ENCODE measurements at places on chromosomes 7 and 10.

GRCh38 chr7:114088470-114088940, 169.7 kb upstream of the PPP1R3A start:
- no peak for DNase-seq

DNA sequence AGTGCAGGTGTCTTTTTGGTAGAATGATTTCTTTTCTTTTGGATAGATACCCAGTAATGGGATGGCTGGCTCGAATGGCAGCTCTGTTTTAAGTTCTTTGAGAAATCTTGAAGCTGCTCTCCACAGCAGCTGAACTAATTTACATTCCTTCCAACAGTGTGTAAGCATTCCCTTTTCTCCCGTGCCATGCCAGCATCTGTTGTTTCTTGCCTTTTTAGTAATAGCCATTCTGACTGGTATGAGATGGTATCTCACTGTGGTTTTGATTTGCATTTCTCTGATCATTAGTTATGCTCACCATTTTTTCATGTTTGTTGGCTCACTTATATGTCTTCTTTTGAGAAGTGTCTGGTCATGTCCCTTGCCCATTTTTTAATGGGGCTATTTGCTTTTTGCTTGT, 486.3 kb downstream of the GALNT17 start:
- no peak for DNase-seq

- no peak for DNase-seq
Measured at GRCh38 chr7:139224219-139224618, 6.8 kb upstream of the UBN2 start.

DNA sequence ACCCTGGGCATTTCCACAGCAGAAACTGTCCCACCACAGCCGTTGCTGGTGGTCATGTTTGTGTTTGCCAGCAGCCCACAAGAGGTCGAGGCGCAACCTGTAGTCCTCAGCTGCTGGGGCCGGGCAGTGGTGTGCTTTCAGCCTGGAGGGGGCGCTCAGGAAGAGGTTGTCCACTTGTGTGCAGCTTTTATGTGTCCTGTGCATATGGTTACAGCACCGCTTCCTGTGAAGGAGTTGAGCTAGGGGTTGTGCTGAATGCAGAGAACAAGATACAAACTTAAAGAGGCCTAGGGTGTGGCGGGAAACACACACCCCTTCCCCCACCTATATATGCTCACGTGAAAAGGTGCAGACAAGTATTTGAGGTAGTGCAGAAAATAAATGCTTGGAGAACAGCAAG, 29.5 kb upstream of the PFKFB3 start:
- DNase-seq = peak; percentile 36

- DNase-seq = no peak
Measured at GRCh38 chr10:119405520-119405807, 137.1 kb downstream of the RGS10 start.

DNA sequence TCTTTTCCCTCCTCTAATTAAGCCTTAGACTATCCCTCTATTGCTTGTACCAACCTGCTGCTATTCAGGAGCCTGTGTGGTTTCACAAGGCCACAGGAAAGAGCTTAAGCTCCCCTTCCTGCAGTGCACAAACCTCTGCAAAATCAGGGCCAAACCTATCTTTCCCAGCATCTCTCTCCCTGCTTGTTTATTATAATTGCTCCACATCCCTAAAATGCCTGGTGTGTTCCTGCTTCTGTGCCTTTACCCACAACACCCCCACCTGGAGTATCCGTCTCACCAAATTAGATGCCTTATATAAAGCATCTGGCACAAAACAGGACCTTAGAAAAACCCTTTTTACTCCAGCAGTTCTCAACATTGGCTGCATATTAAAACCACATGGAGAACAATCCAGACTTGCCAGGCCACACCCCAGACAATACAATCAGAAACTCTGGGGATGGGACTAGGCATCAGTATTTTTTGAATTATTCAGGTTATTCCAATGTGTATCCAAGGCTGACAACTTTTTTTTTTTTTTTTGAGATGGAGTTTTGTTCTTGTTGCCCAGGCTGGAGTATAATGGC, 16.7 kb downstream of the SEC31B start:
- DNase-seq = no peak

- no peak for DNase-seq
Measured at GRCh38 chr7:39621261-39621660, 2.1 kb upstream of the RALA start.

- no peak for DNase-seq
Measured at GRCh38 chr7:151128144-151128543, 39.4 kb downstream of the GBX1 start.

- no peak for DNase-seq
Measured at GRCh38 chr7:82384779-82385178, 58.8 kb downstream of the CACNA2D1 start.

GRCh38 chr10:44378626-44379025, 6.3 kb downstream of the CXCL12 start:
- no peak for DNase-seq

DNA sequence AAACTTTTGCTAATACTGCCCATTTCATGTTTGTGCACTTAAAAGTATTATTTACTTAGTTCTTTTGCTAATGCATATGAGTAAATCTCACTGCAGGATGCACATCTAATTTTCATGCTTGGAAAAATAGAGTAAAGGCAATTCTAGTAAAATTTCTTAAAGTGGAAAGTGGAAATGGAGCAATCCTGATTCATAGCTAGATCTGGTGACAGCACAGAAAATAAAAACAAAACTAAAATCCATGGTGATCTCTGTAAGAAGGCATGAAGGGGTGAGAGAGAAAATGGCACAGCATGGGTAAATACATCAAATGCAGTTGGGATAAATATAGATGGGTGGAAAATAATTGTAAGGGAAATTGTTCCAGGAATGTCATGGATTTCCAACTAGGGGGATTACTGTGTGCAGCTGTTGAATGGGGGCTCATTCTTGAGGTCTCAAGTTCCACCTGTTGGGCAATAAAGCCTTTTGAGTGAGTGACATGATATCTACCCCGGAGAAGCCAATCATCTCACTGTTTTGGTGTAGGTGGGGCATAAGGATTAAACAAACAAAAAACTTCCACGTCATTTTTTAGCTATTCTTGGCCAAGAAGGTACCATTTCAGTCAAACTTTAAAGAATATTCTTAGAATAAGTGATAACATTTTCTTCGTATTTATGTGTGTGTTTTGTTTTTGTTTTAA, 1.7 kb upstream of the MCU start:
- DNase-seq = peak; percentile 9

DNA sequence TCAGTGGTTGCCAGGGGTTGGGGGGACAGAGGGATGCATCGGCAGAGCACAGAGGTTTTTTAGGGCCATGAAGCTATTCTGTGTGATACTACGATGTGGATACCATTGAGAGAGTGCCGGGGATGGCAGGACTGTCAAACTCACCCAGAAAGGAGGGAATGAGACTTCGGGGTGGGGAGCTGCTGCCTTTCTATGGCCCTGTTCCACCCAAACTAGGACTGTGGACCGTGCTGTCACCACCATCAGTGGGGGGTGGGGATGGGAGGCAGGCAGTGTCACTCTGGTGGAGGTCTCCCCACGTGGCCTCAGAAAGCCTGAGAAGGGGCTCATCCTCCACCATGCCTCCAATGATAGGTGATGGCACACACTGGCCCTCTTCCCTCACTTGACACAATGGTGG, 146.2 kb downstream of the PTPN20 start:
- DNase-seq = no peak

DNA sequence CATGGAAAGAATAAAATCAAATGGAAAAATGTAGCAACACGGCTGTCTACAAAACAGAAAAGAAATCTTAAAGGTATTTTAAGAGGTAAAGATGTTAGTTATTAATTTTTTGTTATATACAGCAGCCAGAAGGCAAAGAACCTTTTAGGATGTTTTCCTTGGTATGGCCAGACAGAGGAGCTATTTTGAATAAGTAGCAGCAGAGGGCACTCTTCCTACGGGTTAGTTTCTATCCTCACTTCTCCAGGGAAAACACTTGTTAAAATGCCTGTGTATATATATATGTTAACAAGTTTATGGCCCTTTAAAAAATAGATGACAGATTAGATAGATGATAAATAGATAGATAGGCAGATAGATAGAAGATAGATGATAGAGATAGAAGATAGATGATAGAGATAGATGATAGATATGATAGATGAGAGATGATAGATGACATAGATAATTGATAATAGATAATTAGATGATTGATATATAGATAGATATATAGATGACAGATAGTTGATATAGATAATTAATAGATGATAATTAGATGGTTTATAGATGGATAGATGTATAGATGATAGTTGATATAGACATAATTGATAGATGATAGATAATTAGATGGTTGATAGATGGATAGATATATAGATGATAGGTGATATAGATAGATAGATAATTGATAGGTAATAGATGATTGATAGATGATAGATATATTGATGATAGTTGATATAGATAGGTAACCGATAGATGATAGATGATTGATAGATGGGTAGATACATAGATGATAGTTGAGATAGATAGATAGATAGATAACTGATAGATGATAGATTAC, 57.8 kb upstream of the WIPF3 start:
- no peak for DNase-seq
